NCI-H524 treated with DMSO at 0.1 percent for 48 hours (cell line): ENCODE measurements at places on chromosomes 6 and 20.

DNA sequence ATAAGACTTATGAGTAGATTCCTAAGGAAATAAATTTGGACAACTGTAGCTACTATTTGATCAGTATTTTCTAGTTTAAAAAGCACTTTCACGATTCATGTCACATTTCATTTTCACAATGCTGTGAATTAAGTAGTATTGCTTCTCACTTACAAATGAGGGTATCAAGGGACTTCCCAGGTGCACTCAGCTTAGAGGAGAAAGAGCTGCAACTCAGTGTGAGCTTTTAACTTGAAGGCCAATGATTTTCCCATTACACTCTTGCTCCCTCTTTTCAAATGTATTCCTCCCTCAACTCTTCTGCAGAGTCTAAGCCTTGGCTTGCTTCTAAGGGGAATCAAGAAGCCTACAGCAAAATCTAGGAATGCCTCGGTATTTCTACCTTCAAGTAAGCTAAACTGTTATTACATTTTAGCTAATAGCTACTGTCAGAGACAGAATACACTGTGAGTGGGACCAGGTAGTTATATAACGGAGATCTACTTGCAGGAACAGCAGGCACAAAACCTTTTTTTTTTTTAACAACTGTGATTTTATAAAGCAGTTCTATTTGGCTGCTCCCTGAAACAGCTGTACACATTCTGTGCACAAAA, 339.0 kb downstream of the SYNE1 start:
- no peak for DNase-seq

DNA sequence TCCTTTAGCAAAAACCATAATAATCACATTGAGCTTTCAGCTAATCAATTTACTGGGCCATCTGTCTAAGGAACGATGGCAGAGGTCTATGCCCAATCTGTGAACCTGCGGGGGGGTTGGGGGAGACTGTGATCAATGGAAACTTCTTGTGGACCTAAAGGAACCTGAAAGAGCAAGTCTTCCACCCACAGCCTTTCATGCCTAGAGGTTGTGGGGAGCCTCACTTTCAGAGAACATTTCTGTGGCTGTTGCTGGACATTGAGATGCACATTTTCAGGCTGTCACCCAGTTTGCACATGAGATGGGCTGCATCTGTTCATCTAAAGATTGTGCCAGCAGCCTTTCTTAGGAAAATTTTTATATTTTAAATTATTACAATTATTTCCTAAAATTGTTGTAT, 310.0 kb upstream of the SPTLC3 start:
- DNase-seq, result no peak

GRCh38 chr20:7723284-7723683, 217.0 kb downstream of the HAO1 start:
- no peak for DNase-seq

- DNase-seq, result no peak
Measured at GRCh38 chr6:30769853-30770524, 25.6 kb upstream of the IER3 start.

DNA sequence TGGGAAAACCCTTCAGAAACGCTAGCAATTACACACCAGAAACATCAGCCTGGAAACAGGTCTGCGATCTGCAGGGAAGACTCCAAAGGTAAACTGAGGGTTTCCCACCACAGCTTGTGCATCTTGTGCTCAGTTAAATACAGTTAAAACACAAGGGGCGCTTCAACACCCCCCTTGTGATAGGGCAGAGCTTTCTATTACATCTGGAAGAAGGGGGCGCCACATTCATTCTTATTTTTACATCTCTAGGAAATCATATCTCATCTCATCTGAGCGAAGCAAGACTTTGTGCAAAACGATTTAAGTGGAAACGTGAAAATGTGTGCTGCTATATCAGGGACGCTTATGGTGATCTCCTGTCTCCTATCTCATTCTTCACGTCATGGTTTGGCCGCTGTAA, 58.5 kb downstream of the PRND start:
- DNase-seq, result no peak

DNA sequence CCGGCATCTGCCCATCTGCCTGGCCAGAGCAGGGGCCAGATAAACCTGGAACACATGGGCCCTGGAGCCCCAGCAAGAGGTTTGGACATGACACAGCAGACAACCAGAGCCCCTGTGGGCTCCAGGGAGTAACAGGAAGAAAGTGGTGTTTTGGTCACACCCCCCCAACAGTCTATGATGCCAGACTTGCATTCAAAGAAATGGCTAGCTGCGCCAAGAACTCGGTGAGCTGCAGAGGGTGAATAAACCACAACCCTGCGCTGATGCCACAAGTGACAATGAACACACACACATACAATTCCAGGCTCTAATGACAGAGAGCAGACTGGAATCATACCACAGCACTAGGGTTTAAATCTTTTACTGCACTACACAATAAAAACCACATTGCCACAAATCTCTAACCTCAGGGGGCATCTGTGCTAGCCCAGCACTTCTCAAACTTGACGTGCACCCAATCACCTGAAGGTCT, 34.0 kb downstream of the TRERF1 start:
- no peak for DNase-seq

DNA sequence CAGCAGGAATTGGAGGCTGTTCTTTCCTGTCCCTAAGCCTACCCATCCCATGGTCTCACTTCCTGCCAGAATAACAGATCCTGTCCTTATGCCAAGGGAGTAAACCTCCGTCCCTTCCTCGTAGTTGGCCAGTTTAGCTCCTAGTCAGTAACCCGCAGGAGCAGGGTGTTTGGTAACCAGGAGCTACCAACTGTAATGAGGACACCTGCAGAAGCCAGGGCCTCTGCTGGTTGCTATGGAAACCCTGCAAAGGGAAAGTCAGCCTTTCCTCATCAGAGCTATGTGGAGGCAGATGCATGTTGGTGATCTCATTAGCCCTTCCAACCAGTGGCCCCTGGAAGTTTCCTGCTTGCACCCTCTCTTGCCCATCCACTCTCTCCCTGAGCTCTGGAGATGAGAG, 368.2 kb upstream of the SULF2 start:
- peak; percentile 49 for DNase-seq

DNA sequence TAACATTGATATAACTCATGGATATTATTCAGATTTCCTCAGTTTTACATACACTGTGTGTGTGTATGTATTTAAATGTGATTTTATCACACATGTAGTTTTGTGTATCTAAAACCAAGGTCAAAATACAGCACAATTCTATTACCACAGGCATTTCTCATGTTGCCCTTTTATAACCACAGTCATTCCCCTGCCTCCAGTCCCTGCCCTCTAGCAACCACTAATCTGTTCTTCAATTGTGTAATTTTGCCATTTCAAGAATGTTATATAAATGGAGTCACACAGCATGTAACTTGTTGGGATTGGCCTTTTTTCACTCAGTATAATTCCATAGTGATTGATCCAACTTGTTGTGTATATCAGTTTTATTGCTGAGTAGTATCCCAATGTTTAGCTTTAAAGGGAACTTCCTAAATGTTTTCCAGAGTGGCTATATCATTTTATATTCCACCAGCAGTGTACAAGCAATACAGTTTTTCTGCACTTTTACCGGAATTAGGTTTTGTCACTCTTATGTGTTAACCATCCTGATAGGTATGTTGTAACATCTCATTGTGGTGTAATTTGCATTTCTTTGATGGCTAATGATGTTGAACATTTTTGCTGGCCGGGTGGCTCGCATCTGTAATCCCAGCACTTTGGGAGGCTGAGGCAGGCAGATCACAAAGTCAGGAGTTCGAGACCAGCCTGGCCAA, 338.2 kb downstream of the SOX4 start:
- no peak for DNase-seq

GRCh38 chr6:81844686-81845085, 92.2 kb upstream of the TENT5A start:
- DNase-seq, result no peak

DNA sequence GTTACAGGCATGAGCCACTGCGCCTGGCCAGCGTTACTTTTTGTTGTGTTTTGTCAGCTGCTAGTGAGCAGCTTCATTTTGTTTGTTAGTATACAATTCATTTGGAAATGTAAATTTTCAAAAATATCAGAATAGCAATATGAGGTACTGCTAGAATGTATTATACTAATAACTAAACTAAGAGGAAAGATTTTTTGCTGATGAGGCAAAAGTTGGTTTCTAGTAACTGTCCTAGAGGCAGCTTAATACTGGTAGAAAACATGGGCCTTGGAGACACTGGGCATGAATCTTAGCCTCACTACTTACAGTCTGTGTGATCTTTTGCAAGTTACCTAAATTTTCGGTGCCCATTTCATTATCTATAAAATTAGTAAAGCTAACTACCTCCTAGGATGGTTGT, 24.1 kb downstream of the TTK start:
- DNase-seq, result no peak

DNA sequence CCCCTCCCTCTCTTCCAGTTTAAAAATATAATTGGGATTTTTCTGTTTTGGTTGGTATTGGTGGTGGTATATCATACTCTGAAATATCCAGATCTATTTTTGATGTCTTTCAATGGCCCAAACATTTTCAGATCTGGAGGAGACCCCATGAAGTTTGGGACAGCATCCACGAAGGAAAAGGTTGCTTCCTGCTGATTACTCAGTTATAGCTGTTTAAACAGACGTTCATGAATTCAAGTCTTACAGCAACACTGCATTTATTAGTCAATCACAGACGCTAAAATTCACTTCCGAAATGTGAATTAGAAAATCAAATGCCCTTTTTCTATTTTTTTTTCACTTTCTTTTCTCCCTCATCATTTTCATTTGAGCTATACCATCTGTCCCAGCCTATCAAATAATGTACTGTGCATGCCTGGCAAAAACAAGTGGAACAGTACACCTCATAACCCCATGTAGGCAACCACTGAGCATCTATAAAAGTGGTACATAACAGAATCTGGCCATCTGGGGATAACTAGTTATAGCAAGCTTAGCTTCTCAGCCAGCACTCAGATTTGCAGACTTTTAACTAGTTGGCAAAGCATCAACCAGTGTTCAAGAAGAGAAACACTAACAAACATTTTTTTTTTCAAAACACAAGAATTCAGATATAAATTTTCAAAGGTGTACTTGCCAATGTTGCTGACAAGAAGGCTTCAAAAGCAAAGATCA, 124.5 kb downstream of the HIVEP2 start:
- peak; percentile 84 for DNase-seq

- no peak for DNase-seq
Measured at GRCh38 chr6:107444277-107444676, 15.1 kb downstream of the PDSS2 start.

DNA sequence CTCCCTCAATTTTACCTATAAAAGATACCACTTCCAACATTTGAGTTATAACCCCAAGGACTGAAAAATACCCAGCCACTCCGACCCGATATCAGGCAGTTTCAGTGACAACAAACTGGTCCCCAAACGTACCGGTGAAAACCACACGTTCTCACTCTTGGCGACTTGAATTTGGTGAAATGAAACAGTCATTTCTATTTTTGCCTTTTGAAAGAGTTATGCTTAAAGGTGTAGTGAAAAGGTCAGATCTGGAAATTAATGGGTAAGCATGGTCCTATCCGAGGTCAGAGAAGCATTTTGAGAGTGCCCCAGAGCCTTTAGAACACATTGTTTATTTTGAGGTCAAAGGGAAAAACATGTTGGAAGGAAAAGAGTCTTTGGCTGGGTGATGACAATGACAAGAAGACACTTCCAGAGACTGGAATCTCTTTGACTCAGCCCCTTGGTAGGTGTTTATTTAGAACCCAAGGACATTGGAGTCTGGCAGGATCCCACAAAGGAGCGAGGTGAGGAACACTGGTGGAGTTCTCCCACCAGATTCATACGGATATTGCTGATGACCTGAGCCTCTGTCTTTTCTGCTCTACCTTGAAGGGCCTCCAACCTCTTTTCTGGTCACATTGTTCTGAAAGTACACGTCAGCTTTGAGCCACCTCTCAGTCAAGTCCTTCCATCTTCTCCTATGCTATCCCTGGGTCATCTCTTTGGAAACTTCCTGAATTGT, 235.0 kb downstream of the GMPR start:
- no peak for DNase-seq

DNA sequence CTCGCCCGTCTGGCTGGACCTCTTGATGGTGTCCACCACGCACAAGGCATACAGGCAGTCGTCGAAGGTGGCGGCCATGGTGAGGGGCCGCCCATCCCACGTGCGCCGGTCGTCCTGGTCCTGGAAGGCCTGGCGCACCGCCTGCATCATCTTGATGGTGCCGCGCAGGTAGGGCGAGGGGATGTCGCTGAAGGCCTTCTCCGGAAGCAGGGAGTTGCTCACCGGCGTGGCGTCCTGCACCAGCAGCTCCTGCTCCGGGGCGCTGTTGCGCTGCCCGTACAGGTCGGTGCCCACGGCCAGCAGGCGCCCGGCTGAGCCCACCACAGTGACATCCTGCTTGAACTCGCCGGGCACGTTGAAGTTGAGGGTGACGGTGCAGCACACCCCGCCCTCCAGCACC, 36.5 kb upstream of the TBC1D7 start:
- no peak for DNase-seq

DNA sequence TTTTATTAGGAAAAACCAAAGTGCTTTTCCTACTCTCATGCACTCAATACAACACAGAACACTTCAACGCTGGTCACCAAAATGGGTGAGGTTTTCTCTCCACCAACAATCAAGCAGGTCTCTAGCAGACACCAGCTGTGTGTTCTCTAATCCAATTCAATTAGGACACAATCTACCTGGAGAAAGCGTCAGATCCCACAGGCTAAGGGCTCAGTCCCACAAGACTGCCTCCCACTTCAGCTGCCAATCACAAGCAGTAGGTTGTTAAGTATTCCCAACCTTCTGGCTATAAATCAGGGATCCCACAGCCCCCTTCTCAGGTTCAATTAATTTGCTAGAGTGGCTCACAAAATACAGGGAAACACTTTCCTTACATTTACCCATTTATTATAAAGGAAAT, 47.7 kb downstream of the STMND1 start:
- DNase-seq, result peak; percentile 93
